ENCODE measurements at places on chromosomes 4 and X.

DNA sequence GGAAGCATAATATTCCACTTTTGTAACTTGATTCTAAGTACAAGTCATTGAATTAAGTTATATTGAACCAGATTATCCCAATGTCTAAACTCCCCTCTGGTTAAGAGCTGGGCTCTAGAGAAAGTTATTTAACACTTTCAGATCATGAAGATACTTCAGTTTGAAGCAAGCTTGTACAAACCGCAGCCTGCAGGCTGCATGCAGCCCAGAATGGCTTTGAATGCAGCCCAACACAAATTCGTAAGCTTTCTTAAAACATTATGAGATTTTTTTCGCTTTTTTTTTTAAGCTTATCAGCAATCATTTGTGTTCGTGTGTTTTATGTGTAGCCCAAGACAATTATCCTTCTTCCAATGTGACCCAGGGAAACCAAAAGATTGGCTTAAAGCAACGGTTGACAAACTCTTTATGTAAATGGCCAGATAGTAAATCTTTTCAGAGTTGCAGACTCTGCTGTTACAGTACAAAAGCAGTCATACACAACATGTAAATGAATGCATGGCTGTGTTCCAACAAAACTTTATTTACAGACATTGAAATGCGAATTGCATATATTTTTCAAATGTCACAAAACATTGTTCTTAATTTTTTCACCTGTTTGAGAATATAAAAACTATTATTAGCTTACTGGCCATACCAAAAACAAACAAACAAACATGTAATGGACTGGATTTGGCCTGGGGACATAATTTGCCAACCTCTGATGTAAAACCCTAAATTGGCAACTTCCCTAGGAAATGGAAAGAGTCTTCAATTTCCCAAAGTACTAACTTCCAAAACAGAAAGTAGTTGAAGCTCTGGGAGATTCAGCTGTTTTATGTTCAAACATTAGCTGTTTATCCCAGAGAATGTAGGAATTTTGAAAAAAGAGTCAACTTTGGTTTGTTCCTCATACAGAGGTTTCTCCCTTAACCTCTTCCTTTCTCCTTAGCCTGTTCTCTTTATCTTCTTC is 201.1 kb upstream of the MBNL3 start:
- DNase-seq: no peak

GRCh38 chr4:86975927-86976326 is 41.1 kb downstream of the AFF1 start:
- no peak for DNase-seq

GRCh38 chr4:138178566-138178965 is 63.6 kb downstream of the SLC7A11 start:
- DNase-seq: no peak

GRCh38 chrX:65647801-65648200 is 19.7 kb upstream of the MSN start:
- DNase-seq: no peak

- no peak for DNase-seq
Observed at GRCh38 chr4:15897577-15897976, 41.0 kb downstream of the FGFBP1 start.
